ENCODE measurements at places on chromosomes 11 and 22.

GRCh38 chr11:15258433-15259165, 143.9 kb downstream of the INSC start:
- no peak for DNase-seq

- DNase-seq, result no peak
Observed at GRCh38 chr11:91932151-91932821, 292.3 kb upstream of the FAT3 start.

GRCh38 chr11:86171627-86172026, 72.9 kb upstream of the EED start:
- DNase-seq, result no peak

DNA sequence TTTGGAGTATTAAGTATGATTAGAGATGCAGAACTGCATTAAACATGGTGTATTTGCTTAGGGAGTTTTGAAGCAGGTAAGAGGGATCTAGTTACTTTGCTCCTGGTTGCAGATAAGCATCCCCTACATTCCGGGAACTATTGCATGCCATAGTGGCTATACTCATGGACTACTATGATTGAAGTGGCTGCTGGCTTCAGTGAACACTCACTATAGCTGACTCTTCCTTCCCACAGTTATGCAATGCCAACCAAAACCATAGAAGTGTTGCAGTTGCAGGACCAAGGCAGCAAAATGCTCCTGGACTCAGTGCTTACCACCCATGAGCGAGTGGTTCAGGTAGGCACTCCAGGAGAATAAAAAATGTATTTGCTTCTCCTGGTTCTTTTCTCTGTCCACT, 17.0 kb downstream of the COA4 start:
- no peak for DNase-seq

GRCh38 chr11:117815262-117815803, 9.2 kb downstream of the FXYD2 start:
- DNase-seq, result peak; percentile 55

GRCh38 chr11:74232311-74232950, 61.3 kb downstream of the PPME1 start:
- no peak for DNase-seq

GRCh38 chr11:124674571-124674970, 867 bp downstream of the SPA17 start:
- no peak for DNase-seq

- no peak for DNase-seq
Observed at GRCh38 chr11:2448661-2449547, 4.1 kb downstream of the KCNQ1 start.

- no peak for DNase-seq
Observed at GRCh38 chr11:45754741-45755140, 50.2 kb upstream of the SLC35C1 start.

DNA sequence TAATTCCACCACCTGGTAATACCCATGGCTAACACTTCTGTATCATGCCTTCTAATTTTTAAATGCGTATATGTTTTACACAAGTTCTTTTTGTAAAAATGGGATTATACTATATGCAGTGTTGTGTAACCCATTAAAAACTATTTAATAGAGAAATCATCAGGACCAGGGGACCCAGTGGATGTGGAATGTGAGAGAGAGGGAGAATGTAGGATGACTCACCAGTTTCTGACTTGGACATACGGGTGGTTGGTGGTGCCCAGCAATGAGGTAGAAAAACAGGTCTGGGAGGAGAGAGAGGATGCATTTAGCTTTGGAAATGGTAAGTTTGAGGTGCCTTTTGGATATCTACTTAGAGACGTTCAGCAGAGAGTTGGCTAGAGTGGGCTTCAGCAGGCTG, 112.0 kb upstream of the TBCEL start:
- no peak for DNase-seq

GRCh38 chr11:20095189-20095588, 65.1 kb downstream of the DBX1 start:
- no peak for DNase-seq

DNA sequence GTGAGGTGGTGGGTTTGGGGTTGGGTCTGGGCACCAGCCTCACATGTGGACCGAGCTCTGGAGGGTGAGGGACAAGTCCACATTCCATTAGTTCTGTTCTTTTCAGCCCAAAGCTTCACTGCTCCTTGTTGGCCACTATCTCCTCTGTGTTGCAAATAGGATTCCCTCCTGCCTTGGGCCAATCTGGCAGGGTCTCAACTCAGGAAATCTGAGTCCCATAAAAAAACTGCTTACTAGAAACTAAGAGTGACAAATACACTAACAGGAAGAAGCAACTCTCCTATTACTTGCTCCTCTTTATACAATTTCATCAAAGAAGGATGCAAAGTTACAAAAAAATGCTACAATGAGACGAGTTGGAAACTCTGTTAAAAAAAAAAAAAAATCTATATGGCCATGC, 66.2 kb upstream of the CSNK1E start:
- DNase-seq, result no peak

DNA sequence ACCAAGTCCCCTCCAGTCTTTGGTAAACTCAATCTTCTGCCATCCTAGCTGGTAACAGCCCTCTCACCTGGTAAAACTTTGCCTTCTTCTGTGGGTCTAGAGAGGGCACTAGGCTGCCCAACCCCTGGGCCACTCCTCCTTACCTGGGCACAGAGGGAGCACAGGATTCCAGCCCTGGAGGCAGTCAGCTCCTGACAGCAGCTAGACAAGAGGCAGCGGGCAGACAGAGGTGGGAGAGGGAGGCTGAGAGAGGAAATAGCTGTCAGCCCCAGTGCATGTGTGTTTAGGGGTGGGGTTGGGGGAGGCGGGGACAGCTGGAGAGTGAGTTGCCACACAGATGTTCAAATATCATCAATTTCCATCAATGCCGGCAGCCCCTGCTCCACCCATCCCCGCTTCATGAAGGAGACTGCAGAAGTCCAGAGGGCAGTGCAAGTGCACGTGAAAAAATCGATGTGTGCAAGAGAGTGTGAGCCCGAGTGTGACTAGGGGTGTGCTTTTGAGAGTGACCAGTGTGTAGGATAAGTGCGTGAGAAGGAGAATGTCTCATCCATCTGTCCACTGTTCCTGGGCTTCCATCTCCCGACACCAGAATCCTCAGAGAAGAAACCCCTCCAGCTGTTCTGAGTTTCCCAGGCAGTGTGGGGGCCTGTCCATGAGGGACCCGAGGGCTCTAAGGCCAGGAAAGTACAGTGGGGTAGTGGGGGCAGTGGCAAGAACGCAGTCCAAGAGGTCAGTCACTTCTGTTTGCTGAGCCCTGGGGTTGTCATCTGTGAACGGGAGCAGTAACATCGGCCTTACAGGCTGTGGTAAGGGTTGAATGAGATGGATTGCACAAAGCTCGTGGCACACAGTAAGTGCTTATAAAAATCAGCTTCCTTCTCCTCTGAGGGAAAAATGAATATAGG, at the start of gene PTGDR2:
Gene PTGDR2 (minus strand): TSS at position 225 of the 908 bp plus-strand sequence. CDS start 2,228 bp downstream, outside the sequence.
- DNase-seq, result no peak

GRCh38 chr11:45252877-45253276, 33.3 kb downstream of the SYT13 start:
- no peak for DNase-seq

DNA sequence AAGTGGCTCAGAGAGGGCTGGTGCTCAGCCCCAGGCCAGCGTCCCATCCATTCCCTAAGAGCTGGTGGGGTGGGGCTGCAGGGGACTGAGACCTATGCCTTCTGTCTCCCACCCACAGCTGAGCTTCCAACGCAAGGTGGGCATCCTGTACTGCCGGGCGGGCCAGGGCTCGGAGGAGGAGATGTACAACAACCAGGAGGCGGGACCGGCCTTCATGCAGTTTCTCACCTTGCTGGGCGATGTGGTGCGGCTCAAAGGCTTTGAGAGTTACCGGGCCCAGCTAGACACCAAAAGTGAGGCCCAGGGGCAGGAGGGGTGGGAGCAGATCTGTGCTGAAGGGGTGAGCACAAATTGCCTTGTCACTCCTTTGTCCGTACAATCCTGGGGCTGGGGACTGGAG, 6.9 kb downstream of the SIPA1 start:
- DNase-seq, result no peak

DNA sequence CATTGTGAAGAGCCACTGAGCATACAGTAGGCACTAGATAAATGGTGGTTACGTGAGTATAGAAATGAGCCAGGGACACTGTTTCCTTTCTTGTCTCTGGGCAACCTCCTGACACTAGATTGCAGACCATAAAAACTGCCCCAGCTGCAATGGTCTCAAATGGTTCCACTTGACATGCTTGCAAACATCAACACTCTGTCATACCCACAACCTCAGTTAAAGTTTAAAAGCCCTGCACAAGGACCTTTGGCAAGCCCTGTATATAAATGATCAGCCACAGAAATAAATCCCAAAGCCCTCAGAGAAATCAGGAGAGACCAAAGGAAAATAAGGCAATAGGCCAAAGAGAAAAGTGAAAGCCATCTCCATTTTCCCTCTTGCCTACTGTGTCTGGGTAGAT, 20.7 kb downstream of the PLEKHA7 start:
- DNase-seq, result no peak

DNA sequence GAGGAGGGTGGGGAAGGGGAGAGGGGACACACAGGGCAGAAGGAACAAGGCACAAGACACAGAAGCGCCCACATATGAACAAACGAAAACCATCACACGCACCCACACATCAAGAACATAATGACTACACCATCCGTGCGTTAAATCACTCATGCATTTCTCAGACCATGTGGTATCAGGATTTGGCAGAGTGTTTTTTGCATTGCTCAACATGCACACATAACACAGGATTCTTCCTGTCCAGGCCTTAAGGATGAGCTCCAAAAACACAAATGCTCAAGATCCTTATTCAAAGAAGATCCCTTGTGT, 309.5 kb downstream of the CADM1 start:
- DNase-seq, result no peak

GRCh38 chr11:113189909-113190667, 124.3 kb upstream of the TTC12 start:
- DNase-seq, result no peak

GRCh38 chr11:26742966-26743365, 21.1 kb upstream of the SLC5A12 start:
- DNase-seq, result no peak

DNA sequence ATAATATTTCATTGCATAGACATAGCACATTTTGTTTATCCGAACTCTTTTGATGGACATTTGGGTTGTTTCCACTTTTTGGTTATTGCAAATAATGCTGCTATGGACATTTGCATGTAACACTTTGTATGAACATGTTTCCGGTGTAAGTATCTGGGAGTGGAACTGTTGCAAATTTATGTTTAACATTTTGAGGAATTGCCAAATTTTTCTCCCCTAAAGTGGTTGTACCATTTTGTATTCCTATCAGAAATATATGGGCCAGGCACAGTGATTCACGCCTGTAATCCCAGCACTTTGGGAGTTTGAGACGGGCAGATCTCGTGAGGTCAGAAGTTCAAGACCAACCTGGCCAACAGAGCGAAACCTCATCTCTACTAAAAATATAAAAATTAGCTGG, 16.0 kb downstream of the QSER1 start:
- DNase-seq, result no peak

DNA sequence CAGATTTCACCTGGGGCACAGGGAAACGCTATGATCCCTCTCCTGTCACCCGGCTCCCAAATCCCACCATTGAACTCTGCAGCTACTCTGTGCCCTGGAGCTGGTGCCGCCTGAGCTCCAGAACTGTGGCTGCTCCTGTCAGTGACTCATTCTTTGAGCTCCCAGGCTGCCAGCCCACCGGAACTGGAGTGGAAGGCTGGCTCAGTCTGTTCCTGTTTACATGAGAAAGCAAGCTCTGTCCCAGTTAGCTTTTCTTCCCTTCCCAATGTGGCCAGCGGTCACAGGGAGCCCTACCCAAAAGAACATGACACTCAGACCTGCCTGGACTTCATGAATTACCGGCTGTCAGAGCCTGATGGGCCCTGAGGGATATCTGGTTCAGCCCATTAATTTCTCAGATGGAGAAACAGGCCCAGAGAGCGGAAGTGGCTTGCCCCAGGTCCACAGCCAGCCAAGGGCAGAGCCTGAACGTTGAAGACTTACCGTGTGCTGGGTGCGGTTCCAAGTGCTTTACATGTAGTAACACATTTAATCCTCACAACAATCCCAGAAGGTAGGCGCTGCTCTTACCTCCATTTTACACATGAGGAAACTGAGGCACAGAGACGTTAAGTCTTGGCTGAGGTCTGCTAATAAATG, 23.8 kb upstream of the IGSF22 start:
- DNase-seq, result no peak

- no peak for DNase-seq
Observed at GRCh38 chr11:115317277-115318185, 186.7 kb downstream of the CADM1 start.

DNA sequence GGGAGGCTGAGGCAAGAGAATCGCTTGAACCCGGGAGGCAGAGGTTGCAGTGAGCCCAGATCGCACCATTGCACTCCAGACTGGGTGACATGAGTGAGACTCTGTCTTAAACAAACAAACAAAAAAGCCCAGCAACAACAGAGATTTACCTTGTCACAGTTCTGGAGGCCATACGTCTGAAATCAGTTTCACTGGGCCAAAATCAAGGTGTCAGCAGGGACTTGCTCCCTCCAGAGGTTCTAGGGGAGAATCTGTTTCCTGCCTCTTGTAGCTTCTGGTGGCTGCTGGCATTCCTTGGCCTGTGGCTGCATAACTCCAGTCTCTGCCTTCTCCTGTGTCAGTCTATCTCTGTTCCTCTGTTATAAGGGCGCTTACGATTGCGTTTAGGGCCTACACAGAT, 1.5 kb downstream of the DDX10 start:
- DNase-seq, result no peak

DNA sequence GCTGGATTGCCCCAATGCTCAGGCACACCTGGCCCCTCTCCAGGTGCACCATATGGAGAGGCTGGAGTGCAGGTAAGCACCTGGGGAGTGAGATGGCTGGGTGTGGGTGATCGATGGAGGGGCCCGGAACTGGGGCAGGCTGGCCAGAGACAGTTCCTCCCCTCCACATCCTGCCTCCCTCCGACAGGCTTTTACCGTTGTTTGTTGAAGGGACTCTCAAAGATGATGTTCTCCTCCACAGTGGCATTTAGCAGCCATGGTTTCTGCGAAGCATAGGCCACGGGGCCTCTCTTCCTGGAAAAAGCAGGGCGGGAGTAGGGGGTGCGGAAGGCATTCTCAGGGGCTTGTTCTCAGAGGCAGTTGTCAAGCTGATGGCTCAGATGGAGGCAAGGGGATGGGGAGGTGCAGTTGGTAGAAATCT, 25.9 kb upstream of the KCNJ11 start:
- DNase-seq, result no peak

DNA sequence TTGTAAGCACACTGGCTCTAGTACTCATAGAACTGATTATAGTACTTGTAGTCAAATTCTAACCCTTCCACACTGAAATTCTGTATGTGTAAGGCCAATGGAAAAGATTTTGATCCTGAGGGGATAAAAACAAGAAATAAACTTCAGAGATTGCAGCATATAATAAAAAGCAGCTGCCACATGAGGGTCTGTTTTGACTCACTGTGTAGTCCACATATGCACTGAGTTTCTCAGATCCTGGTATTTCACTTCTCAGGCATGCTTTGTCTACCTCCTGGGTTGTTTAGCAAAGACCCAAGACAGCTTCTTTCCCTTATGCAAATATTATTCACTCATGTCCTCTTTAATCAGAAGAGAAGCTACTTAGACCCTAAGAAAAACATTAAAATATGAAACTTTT, 71.1 kb upstream of the SLC5A12 start:
- no peak for DNase-seq

GRCh38 chr11:47418454-47419259, 7.6 kb downstream of the PSMC3 start:
- no peak for DNase-seq

- DNase-seq, result no peak
Observed at GRCh38 chr11:1484695-1485503, 1.7 kb downstream of the MOB2 start.

Data from activated T-cell treated with anti-CD3 and anti-CD28 coated beads for 48 hours (primary cell).